ENCODE measurements at places on chromosomes 3 and 15. TPM values are rescaled to one million over a fixed set of nuclear protein-coding genes. Genes with fewer than 3 reads are reported as not detected.

The HDGFL3 gene
- 111 TPM for total RNA-seq

The PROK2 gene
- total RNA-seq, result 5.5 TPM

The SEMA3G gene
- total RNA-seq, result 4.4 TPM

The SAMMSON gene
- 0.23 TPM for total RNA-seq

The KLHL6 gene
- 1.4 TPM for total RNA-seq

The FMN1 gene
- total RNA-seq, result 2.1 TPM

The SLC22A14 gene
- 0.69 TPM for total RNA-seq

The SNTN gene
- 2.3 TPM for total RNA-seq

The CNTN6 gene
- total RNA-seq, result 35.1 TPM

The RGMA gene
- total RNA-seq, result 38.8 TPM

The ANP32A gene
- total RNA-seq, result 85.1 TPM

The ZFYVE19 gene
- total RNA-seq, result 22.4 TPM

The SYNM gene
- 14.8 TPM for total RNA-seq

The ARL14 gene
- total RNA-seq, result not detected

The SH2D7 gene
- not detected for total RNA-seq

The FSIP1 gene
- 22.6 TPM for total RNA-seq

The SOX14 gene
- 1.4 TPM for total RNA-seq

The MOBP gene
- 0.92 TPM for total RNA-seq

The SLC24A5 gene
- 0.92 TPM for total RNA-seq

The SEMA5B gene
- 17.8 TPM for total RNA-seq

The PTH1R gene
- 4.2 TPM for total RNA-seq

The PP2D1 gene
- total RNA-seq, result not detected

Measured in diencephalon (tissue), 1 donor.